CD14-positive monocyte (primary cell): ENCODE measurements at places on chromosomes 2 and 18.

GRCh38 chr2:54597153-54597848 lies 126.2 kb upstream of the EML6 start:
- DNase-seq = no peak
- no peak overlapping the region for H3K4me3 ChIP-seq
- H3K27me3 ChIP-seq = no peaks in the 10 kb centered on the region
- peaks cover 19% of the 10 kb centered on the region for H3K36me3 ChIP-seq
- peaks cover 15% of the 10 kb centered on the region for H3K4me1 ChIP-seq

GRCh38 chr18:48161191-48161910 lies 230.9 kb upstream of the SMAD2 start:
- no peak overlapping the region for H3K27ac ChIP-seq
- H3K36me3 ChIP-seq = no peaks in the 10 kb centered on the region
- peaks cover 30% of the 10 kb centered on the region for H3K4me1 ChIP-seq
- DNase-seq = peak; percentile 45
- H3K4me3 ChIP-seq = peak overlapping the region; percentile 48

DNA sequence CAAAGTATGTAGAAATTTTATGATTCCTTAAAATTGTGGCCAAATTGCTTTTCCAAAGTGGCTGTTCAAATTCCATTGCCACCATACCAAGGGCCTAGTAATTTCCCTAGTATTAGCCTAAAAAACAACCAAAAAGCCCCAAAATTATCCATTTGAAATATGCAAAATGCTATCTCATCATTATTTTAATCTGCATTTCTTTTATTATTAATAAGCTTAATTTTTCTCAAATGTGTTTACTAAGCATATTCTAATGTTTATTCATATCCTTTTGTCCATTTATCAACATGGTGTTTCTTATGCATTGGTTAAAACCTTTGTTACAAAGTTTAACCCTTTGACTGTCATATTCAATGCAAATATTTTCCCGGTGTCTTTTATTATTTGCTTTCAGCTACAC lies 48.0 kb downstream of the PID1 start:
- H3K27me3 ChIP-seq = no peaks in the 10 kb centered on the region
- no peak for DNase-seq
- no peaks in the 10 kb centered on the region for H3K4me1 ChIP-seq
- no peak overlapping the region for H3K27ac ChIP-seq
- H3K4me3 ChIP-seq = no peak overlapping the region

- no peaks in the 10 kb centered on the region for H3K27me3 ChIP-seq
- H3K36me3 ChIP-seq = no peaks in the 10 kb centered on the region
- H3K4me1 ChIP-seq = no peaks in the 10 kb centered on the region
- no peak overlapping the region for H3K27ac ChIP-seq
Observed at GRCh38 chr18:8400193-8400752, 209.0 kb upstream of the RAB12 start.

DNA sequence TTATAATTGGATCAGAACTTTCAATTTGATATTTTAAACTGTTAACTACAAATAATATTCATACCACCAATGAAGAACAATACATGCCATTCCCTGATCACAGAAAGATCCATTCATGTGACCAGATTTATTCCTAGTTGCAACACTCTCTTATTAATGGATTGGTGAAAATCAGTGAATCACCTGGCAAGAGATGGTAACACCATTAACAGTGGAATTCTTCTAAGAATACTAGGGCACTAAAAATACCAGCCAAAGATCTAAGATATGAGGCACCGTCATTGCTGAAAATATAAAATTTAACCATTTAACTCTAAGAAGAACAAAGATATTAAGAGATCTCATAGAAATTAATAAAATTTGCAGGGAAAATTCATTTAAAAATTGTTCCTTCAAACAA lies 58.1 kb downstream of the MAP4K3 start:
- no peak overlapping the region for H3K4me3 ChIP-seq
- no peaks in the 10 kb centered on the region for H3K36me3 ChIP-seq
- no peak overlapping the region for H3K27ac ChIP-seq
- no peak for DNase-seq

DNA sequence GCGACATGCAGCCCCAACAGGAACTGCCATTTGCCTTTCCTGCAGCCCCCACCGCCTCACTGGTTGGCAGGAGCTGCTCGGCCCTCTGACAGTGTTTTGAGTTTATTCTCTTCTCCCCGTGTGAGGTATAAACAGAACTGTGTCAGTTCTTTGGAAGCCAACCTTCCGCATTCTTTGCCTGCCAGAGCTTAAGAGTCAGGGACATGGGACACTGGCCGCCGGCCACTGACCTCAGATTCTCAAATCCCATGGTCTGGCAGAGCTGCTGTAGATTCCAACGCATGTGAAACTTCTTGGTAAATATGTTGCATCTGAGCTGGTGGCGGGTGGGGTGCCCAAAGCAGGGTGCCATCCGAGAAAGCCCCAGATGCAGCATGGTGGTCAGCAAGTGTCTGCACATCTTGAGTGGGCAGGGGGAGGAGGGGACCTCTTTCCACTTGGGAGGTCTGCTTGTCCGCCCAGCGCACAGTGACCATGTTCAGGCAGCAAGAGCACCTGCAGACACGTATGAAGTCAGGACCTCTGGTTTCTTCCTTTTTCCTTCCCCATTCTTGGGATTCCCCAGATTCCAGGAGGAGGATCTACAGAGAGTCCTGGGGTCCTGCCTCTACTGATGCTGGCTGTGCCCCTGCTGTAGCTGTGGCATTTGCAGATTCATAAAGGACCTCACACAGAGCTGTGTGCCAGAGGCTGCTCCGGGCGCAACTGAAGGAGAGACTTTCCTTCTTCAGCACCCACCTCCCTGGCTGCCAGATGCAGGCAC lies 23.8 kb downstream of the ASB18 start:
- peaks cover 38% of the 10 kb centered on the region for H3K27me3 ChIP-seq
- H3K27ac ChIP-seq = no peak overlapping the region
- H3K4me1 ChIP-seq = no peaks in the 10 kb centered on the region
- H3K4me3 ChIP-seq = no peak overlapping the region

GRCh38 chr2:17160594-17160993 lies 357.6 kb downstream of the RAD51AP2 start:
- no peaks in the 10 kb centered on the region for H3K4me1 ChIP-seq
- no peaks in the 10 kb centered on the region for H3K36me3 ChIP-seq
- no peaks in the 10 kb centered on the region for H3K27me3 ChIP-seq

DNA sequence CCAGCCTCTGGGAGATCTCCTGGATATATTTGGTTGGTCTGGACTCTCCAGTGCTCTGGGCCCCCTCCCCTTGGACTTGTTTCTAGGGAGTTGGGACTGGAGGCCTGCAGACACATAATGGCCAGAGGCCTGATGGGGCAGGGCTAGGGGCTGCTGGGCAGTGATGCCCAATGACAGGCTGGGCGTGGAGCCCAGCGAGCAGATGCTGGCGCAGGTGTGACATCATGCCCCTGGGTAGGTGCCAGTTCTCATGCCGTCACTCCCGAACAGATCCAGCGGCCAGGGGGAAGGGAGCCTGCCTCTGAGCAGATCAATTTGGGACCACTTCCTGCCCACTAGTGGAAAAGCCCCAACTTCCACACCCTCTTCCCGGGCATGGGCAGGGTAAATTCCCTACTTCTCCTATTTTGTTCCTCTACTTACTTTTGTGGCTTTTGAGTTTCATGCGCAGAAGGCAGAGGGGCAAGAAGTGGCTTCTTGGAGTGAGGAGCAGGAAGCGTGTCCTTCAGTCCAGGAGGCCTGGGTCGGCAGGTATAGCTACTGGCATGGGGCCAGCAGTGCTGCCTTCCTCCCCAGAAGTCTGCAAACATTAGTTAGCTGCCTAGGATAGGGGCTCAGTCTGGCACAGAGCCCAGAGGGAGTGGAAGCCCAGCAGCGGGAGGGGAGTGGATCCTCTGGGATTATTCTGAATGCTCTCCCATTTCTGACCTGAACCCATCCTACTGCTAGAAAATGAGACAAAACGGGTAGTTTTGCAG lies 6.1 kb downstream of the MPV17 start:
- H3K4me1 ChIP-seq = peaks cover under 1% of the 10 kb centered on the region
- H3K4me3 ChIP-seq = no peak overlapping the region
- peaks cover 10% of the 10 kb centered on the region for H3K36me3 ChIP-seq

DNA sequence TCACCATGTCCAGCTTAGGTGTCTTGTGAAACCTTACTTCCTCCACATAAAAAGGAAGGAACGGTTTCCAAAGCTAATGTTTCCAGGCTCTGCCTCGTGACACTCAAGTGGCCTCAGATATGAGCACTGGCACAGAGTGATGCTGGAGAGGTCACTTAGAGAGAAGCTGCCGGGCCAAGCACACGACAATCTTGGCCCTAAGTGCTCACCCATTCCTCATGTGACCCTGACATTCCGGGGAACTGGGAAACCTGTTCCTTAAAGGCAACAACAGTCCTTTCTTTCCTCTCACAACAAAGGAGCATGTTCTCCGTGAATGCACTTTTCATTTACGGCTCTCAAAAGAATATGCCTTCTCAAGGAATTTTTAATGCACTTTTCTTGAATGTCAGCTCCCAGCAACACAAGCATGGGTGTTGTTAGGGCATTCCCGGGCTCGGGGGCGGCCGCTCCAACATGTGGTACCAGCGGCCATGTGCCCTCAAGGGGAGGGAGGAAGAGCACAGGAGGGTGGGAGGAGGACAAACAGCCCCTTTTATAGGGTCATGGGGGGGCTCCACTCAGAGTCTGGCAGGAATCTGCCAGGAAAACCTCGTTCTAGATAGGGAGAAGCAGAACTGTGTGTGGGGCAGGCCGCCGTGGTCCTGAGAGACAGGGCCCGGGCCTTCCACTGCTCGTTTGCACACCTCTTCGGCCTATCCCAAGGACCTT lies 118.6 kb downstream of the MBP start:
- peak; percentile 85 for DNase-seq
- peaks cover 39% of the 10 kb centered on the region for H3K4me1 ChIP-seq
- no peaks in the 10 kb centered on the region for H3K27me3 ChIP-seq
- peak overlapping the region; percentile 79 for H3K27ac ChIP-seq
- peaks cover 41% of the 10 kb centered on the region for H3K36me3 ChIP-seq

DNA sequence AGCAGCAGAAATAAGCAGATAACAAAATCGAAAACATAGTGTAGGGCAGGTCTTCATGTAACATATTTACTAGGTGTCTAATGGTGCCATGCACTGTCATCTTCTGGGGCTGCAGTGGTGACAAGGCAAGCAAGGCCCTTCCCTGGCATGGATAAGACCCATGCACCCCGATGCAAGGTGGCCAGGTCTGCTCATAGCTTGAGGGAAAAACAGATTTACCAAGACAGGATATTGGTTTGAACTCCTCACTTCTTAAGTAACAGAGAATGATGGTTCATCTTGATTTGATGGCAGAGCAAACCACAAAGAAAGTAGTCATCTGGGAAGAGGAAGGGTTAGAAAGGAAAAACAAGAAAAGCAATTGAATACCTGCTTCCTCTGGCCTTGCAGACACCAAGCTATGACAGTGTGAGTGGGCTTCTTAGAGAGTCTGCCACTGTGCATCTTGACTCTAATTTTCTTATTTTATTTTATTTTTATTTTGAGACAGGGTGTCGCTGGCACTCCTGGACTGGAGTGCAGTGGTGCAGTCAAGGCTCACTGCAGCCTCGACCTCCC lies 35.8 kb upstream of the EML6 start:
- H3K27me3 ChIP-seq = peaks cover 2% of the 10 kb centered on the region
- no peak overlapping the region for H3K4me3 ChIP-seq

- H3K4me1 ChIP-seq = peaks cover 23% of the 10 kb centered on the region
- peak overlapping the region; percentile 46 for H3K4me3 ChIP-seq
Observed at GRCh38 chr2:202034249-202035088, 814 bp downstream of the FZD7 start.

DNA sequence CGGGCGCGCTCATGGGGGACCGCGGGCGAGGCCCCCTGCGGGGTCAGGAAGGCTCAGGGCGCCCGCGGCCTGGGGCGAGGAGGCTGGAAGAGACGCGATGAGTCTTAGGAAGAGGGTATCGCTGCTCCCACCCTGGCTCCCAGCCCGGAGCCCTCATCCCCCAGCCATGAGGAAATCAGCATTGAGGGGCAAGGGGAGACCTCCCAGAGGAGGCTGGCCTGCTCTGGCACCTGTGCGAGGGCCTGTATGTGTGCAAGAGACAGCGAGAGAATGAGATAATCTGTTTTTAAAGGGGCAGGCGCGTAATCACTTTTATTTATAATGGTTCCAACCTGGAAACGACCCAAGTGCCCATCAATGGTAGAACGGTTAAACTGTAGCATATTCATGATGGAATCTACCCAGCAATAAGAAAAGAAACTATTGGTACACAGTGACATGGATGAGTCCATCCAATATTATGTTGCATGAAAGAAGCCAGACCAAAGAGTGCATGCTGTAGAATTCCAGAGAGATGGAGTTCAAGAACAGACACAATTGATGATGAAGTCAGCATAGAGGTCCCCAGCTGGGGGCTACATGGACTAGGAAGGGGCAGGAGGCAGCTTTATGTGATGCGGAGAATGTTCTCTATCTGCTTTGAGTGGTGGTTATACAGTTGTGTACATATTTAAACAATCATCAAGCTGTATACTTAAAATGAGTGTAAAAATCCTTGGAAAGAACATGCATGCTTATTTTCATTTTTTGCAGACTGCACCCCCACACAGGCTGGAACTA lies 14.4 kb downstream of the FBXO41 start:
- no peak overlapping the region for H3K4me3 ChIP-seq
- DNase-seq = no peak
- H3K36me3 ChIP-seq = peaks cover 19% of the 10 kb centered on the region
- peaks cover 6% of the 10 kb centered on the region for H3K27me3 ChIP-seq
- H3K27ac ChIP-seq = no peak overlapping the region

DNA sequence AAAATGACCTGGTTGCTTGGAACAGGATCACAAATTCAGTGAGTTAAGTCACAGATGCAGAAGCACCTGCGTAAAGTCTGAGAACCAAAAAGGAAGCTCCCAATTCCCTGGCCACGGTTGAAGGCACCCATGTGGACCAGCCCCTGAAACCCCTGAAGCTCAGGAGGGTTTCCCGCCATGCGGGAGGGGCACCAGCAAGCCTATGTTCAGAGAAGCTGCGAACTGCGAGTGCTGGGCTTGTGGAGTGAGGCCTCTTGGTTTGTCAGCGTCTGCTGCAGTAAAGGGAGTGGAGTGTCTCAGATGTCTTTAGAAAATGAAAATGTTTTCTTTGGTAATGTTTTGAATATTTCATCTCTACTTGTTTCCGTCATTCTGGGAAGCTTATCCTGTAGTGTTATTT lies 16.1 kb upstream of the ACKR3 start:
- H3K36me3 ChIP-seq = no peaks in the 10 kb centered on the region
- no peaks in the 10 kb centered on the region for H3K27me3 ChIP-seq
- no peak overlapping the region for H3K4me3 ChIP-seq

GRCh38 chr18:37987901-37988300 lies 422.3 kb upstream of the CELF4 start:
- H3K36me3 ChIP-seq = no peaks in the 10 kb centered on the region
- H3K4me3 ChIP-seq = no peak overlapping the region
- no peaks in the 10 kb centered on the region for H3K4me1 ChIP-seq
- no peaks in the 10 kb centered on the region for H3K27me3 ChIP-seq
- H3K27ac ChIP-seq = no peak overlapping the region
